ENCODE measurements at places on chromosomes 12 and 14.
A peak's percentile ranks its signal among the peaks of the same experiment; 100 is the strongest.

DNA sequence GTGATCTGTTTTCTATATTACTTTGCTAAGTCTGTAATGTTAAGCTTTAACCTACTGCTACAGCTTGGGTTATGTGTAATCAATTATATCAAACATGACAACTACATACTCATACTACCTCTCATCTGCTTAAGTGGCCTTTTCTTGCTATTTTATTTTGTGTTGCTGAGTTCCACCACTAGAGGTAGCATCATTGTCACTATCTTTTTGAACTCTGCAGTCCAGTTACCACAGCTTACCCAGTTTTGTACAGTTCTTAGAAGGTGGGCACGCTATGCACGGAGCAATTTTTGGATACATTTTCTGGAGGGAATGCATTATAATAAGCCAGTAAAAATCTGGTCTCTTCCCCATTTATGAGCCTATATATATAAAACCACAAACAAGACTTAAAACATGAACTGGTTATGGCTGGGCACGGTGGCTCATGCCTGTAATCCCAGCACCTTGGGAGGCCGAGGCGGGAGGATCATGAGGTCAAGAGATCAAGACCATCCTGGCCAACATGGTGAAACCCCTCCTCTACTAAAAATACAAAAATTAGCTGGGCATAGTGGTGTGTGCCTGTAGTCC, 48.5 kb downstream of the SAV1 start:
- DNase-seq: peak; percentile 28

DNA sequence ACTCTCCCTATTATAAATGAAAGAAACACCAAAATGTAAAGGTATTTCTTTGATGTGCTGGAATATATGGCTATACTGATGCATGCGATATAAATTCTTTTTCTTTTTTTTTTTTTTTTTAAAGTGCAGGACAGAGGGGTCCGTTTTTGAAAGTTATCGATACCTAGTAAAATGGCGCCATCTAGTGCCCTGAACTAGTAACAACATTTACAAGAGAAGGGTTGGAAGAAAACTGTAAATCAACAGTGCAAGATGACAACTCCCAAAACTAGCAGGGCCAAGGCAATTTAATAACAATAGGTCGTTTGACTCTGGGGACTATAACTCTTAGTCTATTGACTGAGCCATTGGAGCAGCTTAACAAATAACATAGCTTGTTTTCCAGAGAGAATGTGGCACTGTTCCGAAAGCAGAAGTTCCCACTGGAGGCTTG, 137.7 kb downstream of the SPTSSA start:
- peak; percentile 31 for DNase-seq

- DNase-seq: no peak
These were observed 151.9 kb downstream of the LRRK2 start for GRCh38 chr12:40376533-40377267.

GRCh38 chr14:74841230-74842207, 34.4 kb downstream of the PROX2 start:
- no peak for DNase-seq

DNA sequence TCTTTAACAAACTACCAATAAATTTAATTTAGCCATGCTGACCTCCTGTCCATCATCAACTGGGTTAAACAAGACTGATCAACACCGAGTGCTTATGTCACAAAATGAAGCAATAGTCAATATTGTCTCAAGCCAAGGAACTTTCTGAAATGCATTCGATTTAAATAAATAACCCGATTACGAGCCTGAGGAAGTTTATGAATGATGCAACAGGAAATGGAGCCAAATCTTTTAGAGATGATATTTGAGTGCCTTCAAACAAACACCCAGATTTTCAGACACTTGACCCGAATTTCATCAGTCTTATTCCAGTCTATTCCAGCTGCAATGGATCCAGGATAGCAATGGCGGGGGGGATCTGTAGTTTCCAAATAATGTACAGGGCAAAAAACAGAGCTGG, 27.9 kb downstream of the FAR2 start:
- DNase-seq: no peak

DNA sequence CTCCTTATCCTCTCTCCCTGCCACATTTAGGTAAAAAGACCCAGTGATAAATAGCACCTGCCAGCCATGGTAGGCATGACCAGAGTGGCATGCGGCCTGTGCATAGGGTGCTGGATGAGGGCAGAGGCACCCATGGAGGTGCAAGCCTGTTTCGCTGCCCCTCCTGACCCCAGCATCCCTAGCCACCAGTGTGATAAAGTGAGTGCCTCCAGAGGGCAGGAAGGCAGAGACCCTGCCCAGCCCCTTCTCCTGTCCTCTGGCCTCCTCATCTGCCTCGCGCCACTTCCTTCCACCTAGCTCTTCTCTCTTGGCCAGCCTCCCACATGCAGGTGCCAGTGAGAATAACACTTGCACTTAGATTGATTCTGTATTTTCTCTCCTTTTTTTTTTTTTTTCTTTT, 108.3 kb upstream of the FUT8 start:
- DNase-seq: no peak

DNA sequence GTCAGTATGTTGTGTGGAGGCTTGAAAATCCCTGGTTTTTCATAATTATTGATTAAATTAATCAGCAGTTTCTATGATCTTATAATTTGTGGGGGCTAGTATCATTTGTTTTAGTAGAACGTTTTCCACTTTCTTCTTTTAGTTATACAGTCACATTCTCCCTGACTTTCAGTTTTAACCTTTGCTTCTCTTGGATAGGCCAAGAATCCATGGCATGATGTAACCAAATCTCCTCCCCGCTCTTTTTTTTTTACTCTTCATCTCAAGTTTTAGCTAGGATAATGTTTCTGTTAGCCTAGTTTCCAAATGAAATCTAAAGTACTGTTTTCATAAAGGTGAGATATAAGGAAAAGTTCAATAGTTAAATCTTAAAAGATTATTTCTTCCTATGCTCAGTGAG, 106.5 kb downstream of the TMEM117 start:
- DNase-seq: no peak

DNA sequence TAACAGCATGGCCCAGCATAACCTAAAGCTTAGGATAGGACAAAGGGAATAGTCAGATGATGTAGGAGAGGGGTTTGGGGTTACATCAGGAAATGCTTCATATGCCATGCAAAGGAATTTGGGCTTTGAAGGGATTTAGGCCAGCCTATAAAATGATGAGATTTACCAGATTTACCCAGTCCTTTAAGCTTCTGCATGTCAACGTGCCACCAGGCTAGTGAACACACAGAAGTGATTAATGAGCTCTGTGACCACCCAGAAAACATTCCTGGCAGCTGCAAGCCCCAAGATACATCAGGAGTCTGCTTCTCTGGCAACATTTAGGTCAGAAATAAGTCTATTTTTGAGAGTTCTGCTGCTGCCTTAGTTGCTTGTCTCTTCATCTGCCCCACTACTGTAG, 118.3 kb downstream of the LRIG3 start:
- DNase-seq: no peak

DNA sequence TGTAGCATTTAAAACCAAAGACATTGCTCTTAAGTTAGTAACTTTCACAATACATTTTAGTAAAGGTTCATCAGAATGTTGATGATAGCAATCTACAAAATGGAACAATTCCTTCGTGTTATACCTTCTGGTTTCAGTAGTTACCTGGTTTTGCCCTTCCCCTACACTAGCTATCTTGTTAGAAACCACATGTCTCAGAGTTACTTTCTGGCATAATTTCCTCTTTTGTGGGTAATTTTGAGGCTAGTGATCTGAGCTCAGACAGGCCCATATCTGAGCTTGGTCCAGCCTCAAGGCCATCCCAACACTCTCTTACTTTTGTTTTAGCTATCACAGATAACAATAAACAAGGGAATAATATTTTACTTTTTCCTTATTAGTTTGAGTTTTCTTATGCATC, 196.9 kb downstream of the KITLG start:
- DNase-seq: no peak

GRCh38 chr14:63045234-63045611, at the start of gene KCNH5:
Gene KCNH5 (minus strand): TSS chr14:63045458. CDS start chr14:63045186, 272 bp downstream.
- peak; percentile 6 for DNase-seq

GRCh38 chr12:87439990-87440827, 589.0 kb downstream of the C12orf50 start:
- DNase-seq: peak; percentile 92
